Stimulated activated CD8-positive, alpha-beta memory T cell treated with anti-CD3 and anti-CD28 coated beads, Interleukin-7, amount 100 ng/mL, for 24 hours (primary cell): ENCODE measurements at places on chromosomes 6 and 20.

DNA sequence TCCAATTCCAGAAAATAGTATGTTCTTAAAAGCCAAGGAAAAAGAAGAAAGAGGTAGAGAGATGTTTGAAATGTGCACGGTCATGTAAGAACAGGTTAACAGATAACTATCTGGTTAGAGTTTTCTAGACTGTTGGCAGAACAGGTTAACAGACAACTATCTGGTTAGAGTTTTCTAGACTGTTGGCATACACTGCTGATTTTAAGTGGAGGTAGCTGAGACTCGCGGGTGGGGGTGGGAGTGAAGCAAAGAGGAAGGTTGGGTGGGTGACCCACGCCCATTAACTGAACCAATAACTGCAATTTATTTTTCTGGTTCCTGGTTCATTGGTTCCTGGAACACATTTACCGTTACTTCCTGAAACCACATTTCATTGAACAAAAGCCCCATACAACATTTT lies 157.5 kb downstream of the ELOVL4 start:
- DNase-seq = no peak

- no peak for DNase-seq
Measured at GRCh38 chr6:10404799-10405512, 9.9 kb downstream of the TFAP2A start.

DNA sequence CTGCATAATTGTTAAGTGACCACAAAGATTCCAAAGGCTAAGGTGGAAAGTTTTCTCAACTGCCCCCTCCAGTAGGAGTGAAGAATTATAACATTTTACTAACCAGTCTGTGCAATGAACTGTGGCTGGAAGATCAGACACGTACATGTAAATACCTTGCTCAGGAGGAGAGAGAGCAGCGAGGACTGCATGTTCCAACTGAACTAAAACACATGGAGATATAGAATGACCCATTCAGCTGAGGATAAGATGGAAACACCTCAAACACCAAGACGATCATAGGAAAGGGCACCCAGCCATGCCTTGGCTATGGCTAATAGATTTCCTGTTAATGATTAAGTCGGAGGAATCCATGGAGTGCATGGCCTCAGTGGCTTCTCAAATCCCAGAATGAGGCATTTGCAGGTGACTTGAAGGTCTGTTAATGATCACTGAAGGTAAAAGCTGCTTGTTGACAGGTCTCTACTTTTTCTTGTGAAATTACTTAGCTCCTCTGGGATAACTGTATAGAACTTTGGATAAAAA lies 875.6 kb downstream of the TFAP2A start:
- no peak for DNase-seq

DNA sequence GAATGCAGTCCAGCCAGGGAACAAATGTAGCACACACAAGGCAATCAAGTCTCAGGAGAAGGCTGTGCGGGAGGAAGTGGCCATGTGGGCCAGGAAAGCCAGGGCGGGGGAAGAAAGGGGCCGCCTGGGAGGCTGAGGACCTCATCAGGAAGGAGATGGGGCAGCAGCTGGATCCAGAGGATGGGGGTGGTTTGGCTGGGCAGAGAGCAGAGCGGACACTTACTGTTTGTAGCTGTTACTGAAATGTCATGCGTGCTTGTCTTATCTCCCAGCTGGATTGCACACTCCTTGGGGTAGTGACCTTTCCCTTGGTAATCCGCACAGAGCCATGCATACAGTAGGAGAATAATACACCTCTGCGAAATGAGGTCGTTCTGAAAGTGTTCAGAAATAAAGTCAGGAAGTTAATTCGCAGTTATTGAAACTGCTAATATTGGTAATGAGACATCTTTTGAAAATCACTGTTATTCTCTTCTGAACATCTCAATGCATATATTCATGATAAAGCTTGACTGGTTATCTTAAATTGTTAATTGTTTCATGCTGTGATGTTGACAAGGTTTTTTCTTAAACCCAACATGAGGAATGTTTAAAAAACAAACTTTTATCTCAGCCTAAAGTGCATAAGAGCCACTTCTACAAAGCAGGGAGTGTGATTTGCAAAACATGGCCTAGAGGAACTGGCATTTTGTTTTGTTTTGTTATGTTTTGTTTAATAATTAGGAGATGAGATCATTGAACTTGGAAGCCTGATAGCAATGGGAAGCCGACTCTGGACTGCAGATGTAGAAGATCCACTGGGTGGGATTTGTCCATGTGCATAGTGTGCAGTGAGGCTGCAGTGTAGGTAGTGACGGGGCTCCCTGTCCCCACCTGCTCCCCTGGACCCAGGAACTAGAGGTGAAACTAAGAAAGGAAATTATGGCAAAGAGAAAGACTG lies 18.0 kb upstream of the MAP3K4 start:
- no peak for DNase-seq

GRCh38 chr20:8487696-8488095 lies 355.6 kb downstream of the PLCB1 start:
- DNase-seq = no peak
